Left ventricle myocardium superior (tissue), 1 donor: ENCODE measurements at places on chromosomes 6 and 20. TPM values are rescaled to one million over a fixed set of nuclear protein-coding genes. Genes with fewer than 3 reads are reported as not detected.

The RAB44 gene
- 0.07 TPM for total RNA-seq

The CDH26 gene
- total RNA-seq = 1.6 TPM

The WFDC10B gene
- total RNA-seq = not detected

The MBOAT1 gene
- total RNA-seq = 5.0 TPM

The RSPO3 gene
- 0.57 TPM for total RNA-seq

The KHDRBS2 gene
- not detected for total RNA-seq

The GTSF1L gene
- total RNA-seq = not detected

The CGA gene
- 0.59 TPM for total RNA-seq

The LGSN gene
- total RNA-seq = not detected

The TNF gene
- total RNA-seq = 0.35 TPM

The GCNT2 gene
- total RNA-seq = 41.8 TPM

The C6orf120 gene
- 13.6 TPM for total RNA-seq

The PPP1R3G gene
- 13.9 TPM for total RNA-seq

The RIPPLY2 gene
- total RNA-seq = not detected

The SMLR1 gene
- total RNA-seq = not detected

The SPATA25 gene
- 1.1 TPM for total RNA-seq

The MATN4 gene
- not detected for total RNA-seq

The NKX2-4 gene
- not detected for total RNA-seq

The PRND gene
- not detected for total RNA-seq

The CALHM4 gene
- total RNA-seq = 0.32 TPM

The NTSR1 gene
- not detected for total RNA-seq

The E2F1 gene
- total RNA-seq = 1.8 TPM

The TMEM170B gene
- 5.4 TPM for total RNA-seq
